Cardiac septum (tissue), 1 donor: ENCODE measurements at places on chromosomes 6 and 20.

- DNase-seq: no peak
Observed at GRCh38 chr6:74755778-74756177, 450.1 kb downstream of the COL12A1 start.

DNA sequence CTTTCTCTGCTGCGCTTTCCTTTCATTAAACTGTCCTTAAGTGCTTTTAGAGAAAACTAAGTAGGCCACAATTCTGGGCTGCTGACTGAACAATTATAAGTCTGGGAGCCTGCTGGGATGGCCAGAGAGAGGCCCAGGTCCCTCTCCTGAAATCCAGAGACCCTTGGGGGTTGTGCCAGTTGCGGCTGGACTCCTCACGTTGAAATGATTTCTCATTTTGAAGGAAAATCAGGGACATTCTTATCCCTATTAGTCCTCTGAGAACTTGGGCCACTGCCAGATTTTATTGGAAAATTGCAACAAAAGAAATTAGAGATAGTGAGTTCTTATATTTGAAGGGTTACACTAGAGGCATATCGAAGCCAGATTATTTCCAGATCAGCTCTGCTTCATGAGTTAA is 145.1 kb downstream of the CLIC5 start:
- no peak for DNase-seq

DNA sequence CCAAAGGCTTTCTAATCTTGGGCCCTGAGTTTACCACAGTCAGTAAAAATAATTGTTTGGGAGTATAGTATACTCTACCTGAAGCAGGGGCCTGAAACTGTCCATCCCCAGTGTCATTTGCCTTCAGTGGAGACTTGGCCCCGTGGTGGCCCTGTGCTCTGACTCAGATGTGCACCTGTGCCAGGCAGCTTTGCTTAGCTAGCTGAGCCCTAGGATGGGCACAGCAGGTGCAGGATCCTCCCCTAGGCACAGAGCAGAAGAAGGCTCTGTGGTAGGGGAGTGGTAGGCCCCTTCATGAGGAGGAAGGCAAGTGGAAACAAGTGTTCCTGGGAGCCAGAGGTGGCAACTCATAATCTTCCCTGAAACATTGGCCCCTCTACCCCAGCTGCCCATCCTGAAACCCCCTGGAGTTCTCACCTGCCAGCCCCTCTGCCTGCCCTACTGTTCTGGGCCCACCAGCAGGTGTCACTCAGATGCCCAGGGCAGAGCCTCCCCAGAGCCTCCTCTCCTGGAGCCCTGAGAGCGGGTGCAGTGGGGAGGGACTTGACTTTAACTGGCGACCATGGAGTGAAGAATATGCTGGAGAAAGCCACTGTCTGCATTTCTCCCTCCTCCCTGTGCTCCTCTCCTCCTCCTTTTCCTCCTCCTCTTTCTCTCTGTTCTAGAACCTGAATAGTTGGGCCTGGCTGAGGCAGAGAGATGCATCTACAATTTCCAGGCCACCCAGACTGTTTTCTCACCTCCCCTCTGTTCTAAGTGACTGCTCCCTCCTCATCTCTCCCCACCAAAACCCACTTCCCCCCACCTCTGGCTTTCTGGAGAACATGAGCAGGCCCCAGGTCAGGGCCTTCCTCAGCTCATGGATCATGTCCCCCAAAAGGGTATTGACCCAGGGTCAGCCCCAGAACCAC is 2.9 kb downstream of the CPNE5 start:
- DNase-seq: no peak

GRCh38 chr20:6864740-6865139 is 97.3 kb downstream of the BMP2 start:
- no peak for DNase-seq

- DNase-seq: no peak
Observed at GRCh38 chr20:12317433-12317832, 399.7 kb downstream of the BTBD3 start.

DNA sequence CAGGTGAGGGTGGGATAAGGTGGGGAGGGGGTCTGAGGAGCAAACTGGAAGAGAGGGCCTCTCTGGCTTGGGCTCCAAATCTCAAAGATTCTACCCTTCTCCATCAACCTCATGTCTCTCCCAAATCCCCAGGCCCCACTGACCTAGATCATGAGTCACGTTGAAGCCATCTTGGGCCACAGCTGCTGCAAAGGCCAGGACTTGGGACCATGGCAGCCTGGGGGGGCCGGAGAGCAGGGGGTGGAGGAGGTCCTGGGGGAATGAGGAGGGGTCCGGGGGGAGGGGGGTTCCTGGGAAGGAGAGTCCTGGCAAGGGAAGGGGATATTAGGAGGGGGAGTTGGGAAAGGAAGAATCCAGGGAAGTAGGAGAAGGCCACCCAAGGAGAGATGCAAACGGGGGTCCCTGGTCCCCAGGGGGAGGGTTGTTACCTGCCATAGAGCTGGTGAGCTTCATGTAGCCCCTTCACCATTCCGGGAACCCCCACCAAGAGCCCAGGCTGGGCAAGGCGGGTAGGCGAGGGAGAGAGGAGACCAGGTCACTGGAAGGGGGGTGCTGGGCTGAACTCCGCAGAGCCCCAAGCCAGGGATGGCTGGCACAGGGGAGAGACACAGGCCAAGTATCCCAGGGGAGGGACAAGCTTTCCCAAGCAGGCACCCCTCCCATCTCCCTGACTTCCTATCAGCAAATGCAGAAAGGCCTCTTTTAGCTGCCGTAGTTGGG is 12.7 kb downstream of the GGT7 start:
- DNase-seq: no peak

GRCh38 chr20:63915471-63915870 is 20.5 kb downstream of the DNAJC5 start:
- DNase-seq: no peak

DNA sequence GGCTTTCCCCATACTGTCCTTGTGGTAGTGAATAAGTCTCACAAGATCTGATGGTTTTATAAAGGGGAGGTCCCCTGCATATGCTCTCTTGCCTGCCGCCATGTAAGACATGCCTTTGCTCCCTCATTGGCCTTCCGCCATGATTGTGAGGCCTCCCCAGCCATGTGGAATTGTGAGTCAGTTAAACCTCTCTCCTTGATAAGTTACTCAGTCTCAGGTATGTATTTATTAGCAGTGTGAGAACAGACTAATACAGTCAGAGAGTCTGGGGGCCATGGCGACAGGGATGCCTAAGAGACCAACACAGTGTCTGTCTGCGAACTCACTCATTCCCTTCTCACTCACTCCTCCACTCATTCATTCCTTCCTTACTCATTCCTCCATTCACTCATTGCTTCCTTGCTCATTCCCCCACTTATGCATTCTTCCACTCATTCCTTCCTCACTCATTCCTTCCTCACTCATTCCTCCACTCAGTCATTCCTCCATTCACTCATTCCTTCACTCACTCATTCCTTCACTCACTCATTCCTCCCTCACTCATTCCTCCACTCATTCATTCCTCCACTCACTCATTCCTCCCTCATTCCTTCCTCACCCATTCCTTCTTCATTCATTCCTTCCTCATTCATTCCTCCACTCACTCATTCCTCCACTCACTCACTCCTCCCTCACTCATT is 137.5 kb upstream of the AGPAT4 start:
- no peak for DNase-seq

- no peak for DNase-seq
Observed at GRCh38 chr6:134925800-134926199, 24.1 kb downstream of the ALDH8A1 start.

GRCh38 chr6:55972091-55972490 is 96.7 kb upstream of the BMP5 start:
- no peak for DNase-seq

DNA sequence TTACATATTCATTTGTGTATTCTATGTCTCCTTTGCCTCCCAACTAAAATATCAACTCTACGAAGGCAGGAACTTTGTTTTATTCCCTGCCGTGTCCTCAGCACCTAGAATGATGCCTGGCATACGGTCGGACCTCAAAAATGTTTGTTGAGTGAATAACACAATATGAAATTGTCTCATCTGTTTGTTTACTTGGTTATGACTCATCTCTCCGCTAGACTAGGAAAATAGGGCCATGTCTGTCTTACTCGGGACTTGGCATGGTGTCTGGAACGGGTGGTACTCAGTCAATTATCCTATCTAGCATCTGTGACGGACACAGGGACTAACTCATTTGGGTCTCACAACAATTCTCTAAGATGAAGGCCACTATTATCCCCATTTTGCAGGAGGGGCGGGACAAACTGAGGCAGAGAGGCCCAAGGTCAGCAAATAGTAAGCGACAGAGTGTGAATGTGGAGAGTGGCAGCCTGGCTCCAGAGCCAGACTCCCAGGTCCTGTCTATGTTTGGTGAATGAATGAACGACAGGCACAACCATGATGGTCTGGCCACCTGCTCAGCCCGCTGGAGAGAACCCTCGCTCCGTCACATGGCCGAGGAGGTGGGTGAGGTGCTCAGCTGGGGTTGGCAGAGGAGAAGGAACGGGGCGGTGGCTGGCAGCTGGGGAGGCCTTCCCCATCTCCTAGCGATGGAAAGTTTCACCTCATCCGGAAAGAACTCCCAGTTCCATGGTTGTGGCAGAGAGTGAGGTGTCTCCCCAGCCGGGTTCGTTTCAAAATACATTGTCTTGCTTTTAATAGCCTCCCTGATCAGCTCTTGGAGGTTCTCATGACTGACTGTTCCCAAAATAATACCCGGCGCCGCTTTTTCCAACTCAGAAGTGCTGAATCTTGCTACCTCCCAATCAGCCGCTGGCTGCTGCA is 27.6 kb upstream of the NFATC2 start:
- peak; percentile 77 for DNase-seq

DNA sequence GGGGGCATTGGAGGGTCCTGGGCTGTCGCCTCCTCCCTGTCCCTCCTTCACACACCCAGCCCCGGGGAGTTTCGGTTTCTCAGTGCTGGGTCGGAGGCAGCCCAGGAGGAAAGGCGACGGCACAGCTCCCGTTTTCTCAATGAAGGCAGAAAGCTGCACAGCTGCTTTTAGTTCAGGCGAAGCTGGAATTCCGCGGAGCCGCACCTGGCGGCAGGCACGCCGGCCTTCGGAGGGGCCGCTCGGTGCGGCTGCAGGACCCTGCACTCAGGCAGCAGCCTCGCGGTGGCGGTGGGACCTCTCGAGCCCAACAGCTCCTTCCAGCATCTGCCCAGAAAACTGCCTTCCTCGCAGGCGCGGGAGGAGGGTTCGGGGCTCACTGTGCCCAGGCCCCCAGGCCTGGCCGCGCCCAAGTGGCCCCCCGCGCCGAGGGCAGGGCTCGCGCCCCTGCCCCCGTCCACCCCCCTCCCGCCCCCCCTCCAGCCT is 4.6 kb downstream of the FOXQ1 start:
- no peak for DNase-seq

- no peak for DNase-seq
Observed at GRCh38 chr6:10531503-10531902, 10.4 kb downstream of the GCNT2 start.

DNA sequence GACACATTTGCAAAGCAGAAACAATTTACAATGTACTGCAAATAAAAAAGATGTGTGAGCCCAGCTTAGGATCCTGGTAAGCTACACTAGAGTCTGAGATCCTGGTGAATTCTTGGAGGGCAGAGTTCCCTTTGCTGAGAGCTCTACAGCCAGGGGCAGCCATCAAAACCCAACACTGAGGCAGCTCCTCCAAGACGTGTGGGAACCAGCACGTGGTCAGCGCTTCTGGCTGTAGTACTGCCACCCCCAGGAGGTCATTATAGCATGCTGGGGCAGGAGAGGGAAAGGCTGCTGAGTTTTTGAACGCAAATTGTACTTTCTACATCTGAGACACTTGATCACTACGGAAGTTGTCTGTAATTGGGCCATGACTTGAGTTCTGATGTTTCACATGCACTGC is 131.5 kb downstream of the INSM1 start:
- no peak for DNase-seq

DNA sequence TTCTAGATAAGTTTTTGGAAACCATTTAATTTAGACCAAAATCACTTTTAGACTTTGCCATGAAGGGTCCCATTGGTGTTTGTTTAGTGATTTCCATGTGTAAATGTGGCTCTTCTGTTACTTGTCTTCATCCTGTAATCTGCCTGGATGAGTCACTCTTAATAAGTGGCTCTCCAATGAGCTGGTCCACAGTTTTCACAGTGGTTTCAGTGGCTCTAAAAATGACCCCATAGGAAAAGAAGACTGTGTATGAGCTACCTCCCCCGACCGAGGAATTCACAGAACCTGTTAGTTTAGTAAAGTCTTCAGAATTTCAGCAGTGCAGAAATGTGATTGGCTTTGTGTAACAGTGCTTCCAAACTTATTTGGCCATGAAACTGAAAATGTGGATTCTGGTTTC is 492.0 kb upstream of the MARCKS start:
- no peak for DNase-seq

DNA sequence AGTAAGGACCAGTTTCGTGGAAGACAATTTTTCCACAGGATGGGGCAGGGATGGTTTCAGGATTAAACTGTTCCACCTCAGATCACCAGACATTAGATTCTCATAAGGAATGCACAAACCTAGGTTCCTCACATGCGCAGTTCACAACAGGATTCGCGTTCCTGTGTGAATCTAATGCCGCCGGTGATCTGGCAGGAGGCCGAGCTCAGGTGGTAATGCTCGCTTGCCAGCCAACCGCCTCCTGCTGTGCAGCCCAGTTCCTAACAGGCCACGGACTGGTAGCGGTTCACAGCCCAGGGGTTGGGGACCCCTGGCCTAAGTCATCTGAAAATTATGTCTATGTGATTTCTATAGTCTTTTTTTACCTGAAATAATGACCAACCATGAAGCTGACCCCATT is 217.5 kb downstream of the TMEM200A start:
- DNase-seq: no peak

- DNase-seq: no peak
Observed at GRCh38 chr6:54813892-54814291, 32.7 kb upstream of the FAM83B start.

DNA sequence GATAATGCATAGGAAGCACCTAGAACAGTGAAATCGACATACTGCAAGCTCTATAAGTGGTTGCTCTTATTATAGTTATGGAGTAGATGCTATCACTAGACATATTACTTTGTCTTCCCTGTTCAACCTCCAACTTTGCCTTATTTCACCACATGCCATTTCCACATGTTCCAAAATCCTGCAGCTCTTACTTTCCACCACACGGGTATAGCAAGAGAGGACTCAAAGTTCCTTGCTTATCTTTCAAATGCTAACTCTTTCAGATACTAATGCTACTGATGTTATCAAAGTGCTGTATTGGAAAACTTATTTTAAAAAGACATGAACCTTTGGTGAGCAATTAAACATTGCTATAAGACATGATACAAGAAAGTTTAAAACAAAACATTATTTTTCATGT is 1130.1 kb downstream of the HACE1 start:
- no peak for DNase-seq
